ENCODE measurements at places on chromosomes 11 and 22.

DNA sequence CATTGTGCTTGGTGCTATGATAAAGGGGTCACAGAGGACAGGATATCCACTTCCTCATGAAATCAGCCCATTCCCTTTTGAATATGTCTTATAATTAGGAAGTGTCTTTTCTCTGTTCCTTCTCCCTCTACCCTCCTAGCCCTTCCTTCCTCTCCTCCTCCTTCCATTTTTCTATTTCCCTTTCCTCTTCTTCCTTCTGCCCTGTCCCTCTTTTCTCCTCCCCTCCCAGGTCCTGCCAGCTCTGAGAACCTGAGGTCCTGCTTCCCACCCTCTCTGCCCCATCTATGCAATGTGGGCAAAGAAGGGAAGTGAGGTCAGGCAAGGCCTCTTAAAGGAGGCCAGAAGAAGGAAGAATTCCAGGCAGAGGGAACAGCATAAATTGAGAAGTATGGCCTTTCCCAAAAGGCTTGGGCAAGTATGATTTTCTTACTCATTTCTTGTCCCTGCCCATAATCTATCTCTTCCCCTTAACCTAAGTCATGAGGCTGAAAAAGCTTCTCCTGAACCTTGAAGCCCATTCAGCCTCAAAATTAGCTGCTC, 7.7 kb upstream of the UBASH3B start:
- DNase-seq = no peak

DNA sequence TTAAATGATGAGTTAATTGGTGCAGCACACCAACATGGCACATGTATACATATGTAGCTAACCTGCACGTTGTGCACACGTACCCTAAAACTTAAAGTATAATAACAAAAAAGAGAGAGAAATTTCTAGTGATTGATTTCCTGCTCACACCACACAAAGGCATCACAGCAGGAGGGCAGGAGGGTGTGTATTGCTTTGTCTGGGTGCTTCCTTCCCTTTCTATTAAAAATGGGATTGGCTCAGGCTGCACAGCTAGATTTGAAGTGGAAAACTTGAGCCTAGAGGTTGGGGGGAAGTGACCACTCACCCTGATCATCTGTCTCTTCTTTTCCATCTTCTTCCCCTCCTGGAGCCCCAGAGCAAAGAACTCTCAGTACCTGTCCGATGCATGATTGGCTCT, 944 bp upstream of the SCGB1D2 start:
- no peak for DNase-seq

DNA sequence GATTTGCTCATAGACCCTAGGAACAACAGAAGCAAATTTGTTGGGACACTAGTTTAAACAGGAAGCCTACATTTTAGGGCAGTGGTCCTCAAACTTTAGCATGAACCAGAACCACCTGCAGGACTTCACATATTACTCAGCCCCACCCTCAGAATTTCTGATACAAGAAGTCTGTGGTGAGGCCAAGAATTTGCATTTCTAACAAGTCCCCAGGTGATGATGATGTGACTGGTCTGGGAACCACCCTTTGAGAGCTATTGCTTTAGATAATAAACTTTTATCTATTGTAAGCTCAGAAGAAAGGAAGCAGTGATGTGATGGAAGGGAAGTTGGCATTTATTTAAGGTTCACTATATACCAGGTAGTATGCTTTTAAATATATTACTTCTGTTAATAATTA, 194.0 kb downstream of the FAM181B start:
- DNase-seq = no peak

GRCh38 chr11:73969091-73969490, 13.6 kb downstream of the UCP2 start:
- no peak for DNase-seq

DNA sequence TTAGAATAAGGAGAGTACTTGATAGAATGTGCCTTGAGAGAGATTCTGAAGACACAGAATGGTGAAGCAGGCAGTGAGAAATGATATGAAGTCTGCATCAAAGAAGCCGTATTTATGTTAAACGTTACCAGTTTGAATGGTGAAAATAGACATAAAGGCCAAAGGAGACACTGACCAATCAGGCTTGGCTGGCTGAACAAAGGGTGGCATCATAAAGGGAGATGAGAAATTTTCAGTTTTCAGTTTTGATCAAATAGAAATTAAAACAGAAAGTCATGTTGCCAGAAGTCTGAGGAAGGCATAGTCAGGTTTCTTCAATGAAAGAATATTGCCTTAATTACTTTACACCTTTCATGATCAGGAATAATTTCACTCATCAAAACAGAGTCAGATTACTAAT, 6.6 kb downstream of the OR51F1 start:
- no peak for DNase-seq

DNA sequence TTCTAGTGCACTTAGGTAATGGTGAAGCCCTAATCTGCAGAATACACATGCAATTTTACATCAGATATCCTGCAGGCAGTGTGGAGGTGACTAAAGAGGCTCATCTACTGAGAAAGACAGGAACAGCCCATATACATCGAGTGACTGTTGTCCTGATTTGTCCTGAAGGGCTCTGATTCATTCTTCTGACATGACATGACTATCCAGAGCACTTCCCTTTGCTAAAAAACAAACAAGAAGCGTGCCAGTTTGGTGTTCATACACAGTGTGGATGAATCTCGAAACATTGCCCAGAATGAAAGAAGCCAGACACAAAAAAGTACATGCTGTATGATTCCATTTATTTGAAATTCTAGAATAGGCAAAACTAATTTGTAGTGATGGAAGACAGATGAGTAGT, 48.0 kb upstream of the AMPD3 start:
- no peak for DNase-seq

- no peak for DNase-seq
Observed at GRCh38 chr11:19561011-19561410, 151.6 kb upstream of the NAV2 start.

- no peak for DNase-seq
Observed at GRCh38 chr11:116330439-116331185, 442.2 kb downstream of the BUD13 start.

GRCh38 chr22:19520007-19520406, 4.2 kb downstream of the CLDN5 start:
- no peak for DNase-seq

DNA sequence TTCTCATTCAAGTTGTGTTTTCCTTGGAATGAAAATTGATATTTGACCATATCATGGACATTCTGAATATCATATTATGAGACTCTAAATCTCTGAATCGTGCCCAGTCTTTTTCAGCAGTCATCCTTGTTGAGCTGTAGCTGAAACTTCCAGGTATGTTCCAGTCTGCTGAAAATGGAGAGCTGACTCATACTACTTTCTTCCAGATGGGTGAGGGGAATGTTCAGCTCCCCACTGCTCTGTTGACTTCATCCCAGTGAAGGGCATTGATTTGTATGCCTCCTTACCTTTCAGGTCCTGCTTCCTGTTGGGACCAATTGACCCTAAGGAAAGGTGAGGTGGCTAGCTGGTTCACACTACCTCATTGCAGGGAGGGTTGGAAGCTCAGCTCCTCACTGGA, 3.5 kb downstream of the OR5P2 start:
- DNase-seq = no peak

- no peak for DNase-seq
Observed at GRCh38 chr11:57377107-57377506, 3.8 kb downstream of the PRG3 start.

DNA sequence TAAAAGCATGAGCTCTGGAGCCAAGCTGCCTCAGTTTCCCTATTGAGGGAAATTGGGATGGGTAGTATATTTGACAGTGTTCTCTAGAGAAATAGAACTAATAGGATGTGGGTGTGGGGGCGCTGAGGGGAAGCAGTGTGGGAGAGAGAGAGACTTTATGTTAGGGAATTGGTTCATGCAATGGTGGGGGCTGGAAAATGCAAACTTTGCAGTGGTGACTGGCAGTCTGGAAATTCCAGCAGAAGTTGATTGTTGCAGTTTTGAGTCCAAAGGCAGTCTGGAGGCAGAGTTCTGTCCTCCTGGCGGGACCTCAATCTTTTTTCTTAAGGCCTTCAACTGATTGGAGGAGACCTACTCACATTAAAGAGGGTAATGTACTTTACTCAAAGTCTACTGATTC, 59.4 kb upstream of the SYT13 start:
- DNase-seq = no peak

- no peak for DNase-seq
Observed at GRCh38 chr22:49396817-49397216, 430.9 kb downstream of the BRD1 start.

All from glutamatergic neuron (in vitro differentiated cells).